Diencephalon (tissue), 1 donor: ENCODE measurements at places on chromosomes 3 and 15. TPM values are rescaled to one million over a fixed set of nuclear protein-coding genes. Genes with fewer than 3 reads are reported as not detected.

The SMCO1 gene
- not detected for total RNA-seq

The SMAD3 gene
- total RNA-seq = 5.8 TPM

The ECE2 gene
- total RNA-seq = 18.7 TPM

The CCDC80 gene
- 10.4 TPM for total RNA-seq

The CX3CR1 gene
- 28.8 TPM for total RNA-seq

The ITGA11 gene
- total RNA-seq = 0.92 TPM

The PPP1R2 gene
- 121 TPM for total RNA-seq

The ATP6V1A gene
- 284 TPM for total RNA-seq

The IL17RB gene
- total RNA-seq = 9.0 TPM

The EOMES gene
- 1.6 TPM for total RNA-seq

The CCR3 gene
- not detected for total RNA-seq

The TMEM42 gene
- 10.4 TPM for total RNA-seq

The GOLGA8T gene
- 0.69 TPM for total RNA-seq

The KLF15 gene
- 6.7 TPM for total RNA-seq

The ARGFX gene
- not detected for total RNA-seq

The SYNPR gene
- 105 TPM for total RNA-seq

The LDHAL6B gene
- not detected for total RNA-seq
